ENCODE measurements at places on chromosomes 2 and 18.

DNA sequence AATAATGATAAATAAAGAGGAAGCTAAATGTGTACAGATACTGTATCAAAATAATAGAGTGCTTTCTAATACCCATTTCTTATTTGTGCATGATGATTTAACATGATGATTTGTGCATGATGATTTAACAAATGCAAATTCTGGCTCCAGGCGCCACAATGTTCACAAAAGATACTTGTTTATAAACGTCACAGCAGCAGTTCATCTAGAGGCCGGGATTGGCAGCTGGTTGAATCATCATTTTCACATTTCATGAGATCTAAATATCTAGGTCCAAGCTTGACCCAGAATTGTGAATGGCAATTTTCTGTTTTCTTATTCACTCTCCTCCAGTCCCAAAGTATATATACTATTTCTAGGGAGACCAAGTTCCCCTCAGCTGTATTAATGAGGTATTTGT lies 322.0 kb downstream of the SUCLG1 start:
- no peak for DNase-seq

GRCh38 chr18:31656754-31657153 lies 27.6 kb downstream of the B4GALT6 start:
- DNase-seq, result no peak

DNA sequence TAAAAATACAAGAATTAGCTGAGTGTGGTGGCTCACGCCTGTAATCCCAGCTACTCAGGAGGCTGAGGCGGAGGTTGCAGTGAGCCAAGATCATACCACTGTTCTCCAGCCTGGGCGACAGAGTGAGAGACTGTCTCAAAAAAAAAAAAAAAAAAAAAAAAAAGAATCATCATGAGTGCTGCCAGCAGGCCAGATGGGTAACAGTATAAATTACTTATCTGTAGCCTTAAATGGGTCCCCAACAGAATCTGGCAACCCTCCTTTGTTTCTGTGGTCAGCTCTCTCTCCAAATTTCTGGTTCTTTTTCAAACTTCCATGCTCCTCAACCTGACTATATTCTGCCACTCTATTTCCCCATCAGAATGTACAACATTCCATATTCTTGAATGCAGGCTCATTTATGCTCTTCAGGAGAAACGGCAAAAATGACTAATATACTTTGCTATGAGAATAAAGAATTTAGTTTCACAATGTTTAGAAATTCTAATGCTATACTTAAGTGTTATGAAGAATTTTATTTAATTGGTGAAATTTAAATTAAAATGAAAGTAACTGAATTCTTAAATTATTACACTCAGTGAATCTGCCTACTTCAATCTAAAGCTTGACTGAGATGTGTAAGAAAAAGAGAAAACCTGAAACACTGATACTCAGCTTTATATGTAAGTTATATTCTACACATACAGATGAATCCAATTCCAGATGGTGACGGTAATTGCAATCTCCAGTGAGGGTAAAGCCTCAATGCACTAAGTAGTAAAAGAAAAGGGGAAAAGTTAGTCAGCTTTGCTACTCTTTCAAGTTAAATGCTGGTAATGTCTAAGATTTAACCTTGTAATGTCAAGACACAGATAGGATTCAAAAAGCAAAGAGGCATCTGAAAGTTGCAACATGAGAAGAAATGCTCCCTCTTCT lies 24.8 kb downstream of the LPIN2 start:
- peak; percentile 87 for DNase-seq

- DNase-seq, result no peak
Measured at GRCh38 chr18:77486985-77487384, 237.3 kb downstream of the GALR1 start.

GRCh38 chr2:239392072-239392357 lies 8.8 kb downstream of the HDAC4 start:
- no peak for DNase-seq

- no peak for DNase-seq
Measured at GRCh38 chr2:147320146-147320545, 524.7 kb upstream of the ACVR2A start.

DNA sequence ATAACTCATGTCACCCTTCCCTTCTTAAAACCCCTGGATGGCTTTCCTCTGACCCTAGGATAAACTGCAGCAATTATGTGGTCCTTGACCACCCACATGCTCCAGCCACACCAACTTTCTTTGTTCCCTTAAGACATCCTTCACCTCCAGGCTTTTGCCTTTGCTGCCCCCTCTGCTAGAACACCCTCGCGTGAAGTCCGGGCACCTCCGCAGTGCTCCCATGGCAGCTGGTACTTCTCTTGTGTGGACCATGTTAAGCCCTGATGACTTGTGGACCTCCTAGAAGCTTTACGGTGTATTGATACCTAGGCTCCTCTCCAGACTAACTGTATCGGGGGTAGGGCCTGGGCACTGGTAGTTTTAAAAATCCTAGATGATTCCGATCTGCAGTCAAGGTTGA lies 824 bp upstream of the ABHD1 start:
- DNase-seq, result no peak

DNA sequence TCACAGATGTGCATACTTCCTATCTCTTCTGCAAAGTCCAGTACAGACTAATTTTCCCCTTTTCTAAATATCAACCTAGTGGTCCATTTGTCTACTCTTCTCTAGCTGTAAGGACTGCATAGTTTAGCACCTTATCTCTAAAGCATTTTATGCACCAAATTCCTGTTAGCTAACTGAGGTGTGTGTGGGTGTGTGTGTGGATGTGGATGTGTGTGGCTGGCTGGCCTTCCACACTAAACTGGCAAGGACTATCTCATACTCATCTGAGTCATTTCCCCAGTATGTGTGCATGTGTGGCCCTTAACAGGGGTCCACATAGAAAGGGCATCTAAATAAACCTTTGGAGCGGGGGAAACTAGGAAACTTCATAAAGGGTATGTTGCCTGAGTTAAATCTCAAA lies 139.6 kb downstream of the TTC32 start:
- no peak for DNase-seq

DNA sequence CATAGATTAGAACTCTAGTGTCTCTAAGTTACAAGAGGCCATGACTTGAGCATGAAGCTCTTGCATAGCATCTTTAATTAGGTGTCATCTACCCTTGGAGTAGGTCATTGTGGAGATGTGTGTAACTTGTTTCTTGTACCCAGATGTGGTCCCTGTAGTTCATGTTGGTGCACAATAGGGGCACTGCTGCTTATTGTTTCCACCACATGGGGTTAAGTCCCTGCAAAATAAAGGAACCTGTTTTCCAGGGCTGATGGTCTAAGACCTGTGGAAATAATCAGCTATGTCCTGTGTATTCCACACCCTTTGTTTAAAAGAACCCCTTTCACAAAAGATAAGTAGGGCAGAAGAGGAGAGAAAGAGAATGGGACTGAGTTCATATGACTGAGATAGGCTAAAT lies 28.6 kb downstream of the ASXL3 start:
- no peak for DNase-seq

- peak; percentile 88 for DNase-seq
Measured at GRCh38 chr2:85998071-85998991, 107.4 kb downstream of the POLR1A start.

GRCh38 chr2:237860273-237860935 lies 981 bp downstream of the RAMP1 start:
- DNase-seq, result no peak

- DNase-seq, result peak; percentile 38
Measured at GRCh38 chr2:62014102-62014501, 108.6 kb downstream of the COMMD1 start.

DNA sequence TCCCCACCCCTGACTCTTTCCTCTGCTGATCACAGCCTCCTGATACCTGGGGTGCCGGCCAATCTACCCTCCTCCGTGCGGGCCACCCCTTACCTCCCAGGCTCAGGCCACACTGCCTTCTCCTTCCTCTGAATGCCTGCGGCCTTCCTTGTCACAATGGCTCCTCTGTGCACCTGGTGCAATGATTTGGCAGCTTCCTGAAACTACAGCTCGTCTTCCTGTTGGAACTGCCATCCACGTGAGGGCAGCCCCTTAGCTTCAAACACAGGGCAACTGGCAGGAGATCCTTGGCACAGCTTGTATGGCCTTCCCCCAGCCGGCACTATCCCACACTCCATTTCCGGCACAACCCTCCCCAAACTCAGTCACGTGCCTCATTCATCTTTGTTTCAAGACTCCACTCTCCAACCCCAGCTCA lies 69.0 kb downstream of the STPG4 start:
- DNase-seq, result no peak

- no peak for DNase-seq
Measured at GRCh38 chr2:113084249-113085000, 16.7 kb downstream of the IL1F10 start.

DNA sequence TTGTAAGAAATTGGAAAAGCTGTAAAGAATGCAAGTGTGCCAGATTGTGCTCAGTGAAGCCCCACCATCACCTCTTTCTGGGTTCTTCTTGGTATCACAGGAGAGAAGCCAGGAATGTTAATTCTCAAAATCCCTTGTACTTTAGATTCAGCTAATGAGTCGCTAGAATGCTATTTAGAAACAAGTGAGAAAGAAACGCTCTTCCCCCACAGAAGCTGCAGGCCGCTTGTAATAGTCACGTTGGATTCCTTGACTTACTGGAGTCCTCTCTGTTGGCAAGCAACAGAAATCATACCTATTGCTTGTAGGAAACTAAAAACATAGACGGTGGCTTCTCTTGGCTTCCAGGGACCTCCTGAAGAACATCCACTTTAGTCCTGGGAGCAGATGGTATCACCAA lies 375.6 kb upstream of the LRATD1 start:
- peak; percentile 6 for DNase-seq

- DNase-seq, result no peak
Measured at GRCh38 chr2:147560810-147561535, 283.9 kb upstream of the ACVR2A start.

GRCh38 chr2:55885127-55885943 lies 38.2 kb downstream of the EFEMP1 start:
- DNase-seq, result peak; percentile 86

DNA sequence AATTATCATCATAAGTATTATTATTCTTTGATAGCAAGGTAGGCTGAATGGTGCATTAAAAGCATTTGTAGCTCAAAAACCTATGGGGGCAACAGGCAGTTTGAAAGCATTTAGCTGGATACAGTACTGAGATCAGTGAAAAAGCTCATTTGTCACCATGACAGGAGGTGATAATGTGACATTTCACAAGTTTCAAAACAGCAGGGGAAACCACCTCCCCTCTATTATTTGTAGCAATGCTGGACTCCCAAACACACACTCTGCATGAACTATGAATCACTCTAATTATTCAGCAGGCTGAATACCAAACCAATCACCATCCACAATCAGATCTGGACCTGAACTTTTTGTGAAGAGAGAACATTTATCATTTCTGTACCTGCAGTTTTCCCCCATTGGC lies 63.4 kb downstream of the MYO5B start:
- no peak for DNase-seq

DNA sequence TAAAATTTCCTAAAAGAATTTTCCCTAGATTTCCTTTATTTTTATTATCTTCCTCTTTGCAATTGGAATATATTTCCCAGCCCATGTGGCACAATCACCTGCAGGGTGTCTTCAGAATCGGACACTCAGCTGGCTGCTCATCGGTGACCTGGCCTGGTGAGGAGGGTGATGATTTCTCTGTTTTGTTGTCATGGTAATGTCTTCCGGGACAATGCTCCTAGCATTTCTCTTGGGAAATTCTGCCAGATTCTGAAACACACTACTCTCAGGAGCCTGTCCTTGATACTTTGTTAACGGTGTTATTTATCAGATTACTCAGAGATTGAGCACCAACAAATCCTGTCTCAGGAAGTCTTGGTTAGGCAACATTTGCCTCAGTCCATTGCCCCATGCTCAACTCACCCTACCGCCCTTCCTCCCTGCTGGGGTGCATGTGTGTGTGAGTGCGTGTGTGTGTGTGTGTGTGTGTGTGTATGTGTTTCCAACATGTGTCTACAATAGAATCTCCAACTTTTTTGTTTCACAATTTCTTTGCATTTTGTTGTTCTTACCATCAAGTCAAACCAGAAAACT lies 70.3 kb downstream of the MYT1L start:
- no peak for DNase-seq

DNA sequence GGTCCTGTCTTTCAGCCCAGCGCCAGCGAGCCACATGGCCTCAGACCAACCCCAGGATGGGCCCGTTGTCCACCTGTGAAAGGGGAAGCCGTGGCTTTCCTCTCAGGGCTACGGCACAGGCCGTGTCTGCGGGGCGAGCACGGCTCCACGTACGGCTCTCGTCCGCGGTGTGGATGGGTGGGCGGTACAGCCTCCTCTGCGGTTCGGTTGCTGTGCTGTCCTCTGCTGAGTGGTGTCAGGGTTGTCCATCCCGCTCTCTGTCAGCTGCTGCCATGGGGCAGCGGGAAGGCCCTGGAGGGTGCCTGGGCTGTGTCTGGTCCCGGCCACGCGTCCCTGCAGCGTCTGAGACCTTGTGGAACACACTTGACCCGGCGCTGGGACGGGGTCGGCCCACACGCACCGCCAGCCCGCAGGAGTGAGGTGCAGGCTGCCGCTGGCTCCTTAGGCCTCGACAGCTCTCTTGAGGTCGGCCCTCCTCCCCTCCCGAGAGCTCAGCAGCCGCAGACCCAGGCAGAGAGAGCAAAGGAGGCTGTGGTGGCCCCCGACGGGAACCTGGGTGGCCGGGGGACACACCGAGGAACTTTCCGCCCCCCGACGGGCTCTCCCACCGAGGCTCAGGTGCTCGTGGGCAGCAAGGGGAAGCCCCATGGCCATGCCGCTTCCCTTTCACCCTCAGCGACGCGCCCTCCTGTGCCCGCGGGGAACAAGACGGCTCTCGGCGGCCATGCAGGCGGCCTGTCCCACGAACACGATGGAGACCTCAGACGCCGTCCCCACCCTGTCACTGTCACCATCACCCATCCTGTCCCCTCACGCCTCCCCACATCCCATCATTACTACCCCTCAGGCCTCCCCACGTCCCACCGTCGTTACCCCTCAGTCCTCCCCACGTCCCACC lies 128.7 kb downstream of the NFATC1 start:
- no peak for DNase-seq

- DNase-seq, result no peak
Measured at GRCh38 chr2:154447727-154448418, 250.6 kb upstream of the KCNJ3 start.

DNA sequence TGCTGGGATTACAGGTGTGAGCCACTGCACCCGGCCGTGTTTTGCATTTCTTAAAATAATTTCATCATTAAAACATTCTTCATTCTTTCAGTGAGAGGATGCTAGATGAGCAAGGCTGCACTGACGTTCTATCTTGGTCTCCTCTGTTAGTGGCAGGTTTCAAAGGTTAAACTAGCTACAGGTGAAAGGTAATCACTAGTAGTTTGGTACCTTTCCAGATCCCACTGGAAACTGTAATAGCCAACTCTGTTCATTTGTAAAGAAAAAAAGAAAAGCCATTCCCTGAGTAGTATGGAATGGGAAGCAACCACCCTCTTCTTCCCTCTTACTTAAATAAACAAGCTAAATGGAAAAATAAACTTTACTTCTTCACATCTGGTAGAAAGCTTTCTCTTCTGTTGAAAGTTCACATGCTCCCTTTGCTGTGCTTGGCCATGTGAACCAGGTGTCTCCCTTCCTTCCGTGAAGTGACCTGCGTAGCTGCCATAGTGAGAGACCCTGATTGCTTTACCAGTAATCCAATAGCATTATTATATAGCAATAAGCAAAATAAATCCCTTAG lies 94.0 kb downstream of the GREB1L start:
- DNase-seq, result no peak

- no peak for DNase-seq
Measured at GRCh38 chr2:234472155-234472554, 24.7 kb downstream of the ARL4C start.
